T follicular helper cell (primary cell): ENCODE measurements at places on chromosomes 7 and 10.
A peak's percentile ranks its signal among the peaks of the same experiment; 100 is the strongest.

DNA sequence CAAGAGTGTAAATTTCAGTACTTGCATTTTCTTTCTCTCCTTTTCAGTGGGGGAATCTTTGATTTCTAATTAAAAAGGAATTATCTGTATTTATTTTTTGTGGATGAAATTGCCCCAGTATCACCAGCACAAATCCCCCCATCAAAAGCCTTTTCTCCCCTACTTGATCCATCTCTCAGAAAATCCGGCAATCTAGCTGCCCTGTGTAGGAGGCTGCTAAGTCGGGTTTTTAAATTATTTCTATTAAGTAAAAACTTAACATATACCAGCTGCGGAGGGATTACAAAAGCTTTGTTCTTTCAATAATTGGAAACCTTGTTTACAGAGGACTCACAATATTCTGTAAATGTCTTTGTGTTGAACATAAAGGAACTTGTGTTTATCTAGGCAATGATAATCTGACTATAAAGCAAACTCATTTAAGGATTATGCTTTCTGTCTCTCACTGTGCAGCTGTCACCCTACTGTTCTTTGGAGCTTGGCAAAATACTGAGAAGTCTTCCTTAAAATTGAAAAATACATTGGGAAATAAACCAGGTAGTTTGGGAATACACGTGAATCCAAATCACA is 177.4 kb upstream of the PRR15 start:
- DNase-seq, result no peak

GRCh38 chr10:70912556-70912955 is 24.2 kb upstream of the PCBD1 start:
- DNase-seq, result no peak

DNA sequence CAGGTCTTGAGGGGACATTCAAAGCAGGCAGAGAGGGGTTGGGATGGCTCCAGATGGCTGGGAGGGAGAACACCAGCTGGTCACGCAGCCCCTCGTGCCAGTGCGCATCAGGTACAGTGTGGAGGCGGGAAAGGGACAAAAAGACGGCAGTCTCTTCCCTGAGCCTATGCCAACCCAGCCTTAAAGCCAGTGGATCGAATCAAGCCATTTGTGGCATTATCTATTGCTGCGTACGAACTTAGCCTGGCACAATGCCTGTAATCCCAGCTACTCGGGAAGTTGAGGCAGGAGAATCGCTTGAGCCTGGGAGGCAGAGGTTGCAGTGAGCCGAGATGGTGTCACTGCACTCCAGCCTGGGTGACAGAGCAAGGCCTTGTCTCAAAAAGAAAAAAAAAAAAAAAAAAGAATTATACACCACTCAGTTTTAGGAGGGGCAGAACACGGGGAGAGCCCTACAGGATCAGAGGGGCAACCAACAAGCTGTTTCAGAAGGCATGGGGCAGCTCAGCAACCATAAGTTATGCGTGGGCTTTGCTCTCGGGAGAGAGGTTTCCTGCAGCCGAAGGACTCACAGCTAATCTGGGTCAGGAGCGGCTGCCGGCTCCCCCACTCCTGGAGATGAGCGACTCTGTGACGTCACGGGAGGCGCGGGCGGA is 356 bp upstream of the NDUFB2 start:
- peak; percentile 93 for DNase-seq

- no peak for DNase-seq
Measured at GRCh38 chr10:69904533-69904932, 102.8 kb downstream of the COL13A1 start.

DNA sequence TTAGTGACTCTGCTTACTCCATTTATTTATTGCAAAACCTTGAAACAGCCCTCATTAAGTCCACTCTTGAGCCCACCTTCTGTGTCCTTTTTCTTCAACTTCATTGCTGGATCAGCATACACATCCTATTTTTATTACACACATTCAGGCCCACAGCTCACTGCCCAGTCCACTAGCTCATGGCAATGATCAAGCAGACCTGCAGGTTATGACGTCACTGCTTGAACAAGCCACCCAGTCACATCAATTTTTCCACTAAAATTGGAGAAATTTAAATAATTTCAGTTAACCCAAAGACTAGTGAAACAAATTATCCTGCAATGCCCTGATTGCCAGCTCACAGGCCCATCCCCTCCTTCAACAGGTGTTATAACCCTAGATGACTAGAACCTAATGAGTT is 16.0 kb upstream of the STARD3NL start:
- no peak for DNase-seq

- DNase-seq, result no peak
Measured at GRCh38 chr7:2520761-2521290, 1.3 kb downstream of the LFNG start.
